ENCODE measurements at places on chromosomes 7 and 10. TPM values are rescaled to one million over a fixed set of nuclear protein-coding genes. Genes with fewer than 3 reads are reported as not detected.

Gene CUTC
- total RNA-seq: 37.2 TPM

DNA sequence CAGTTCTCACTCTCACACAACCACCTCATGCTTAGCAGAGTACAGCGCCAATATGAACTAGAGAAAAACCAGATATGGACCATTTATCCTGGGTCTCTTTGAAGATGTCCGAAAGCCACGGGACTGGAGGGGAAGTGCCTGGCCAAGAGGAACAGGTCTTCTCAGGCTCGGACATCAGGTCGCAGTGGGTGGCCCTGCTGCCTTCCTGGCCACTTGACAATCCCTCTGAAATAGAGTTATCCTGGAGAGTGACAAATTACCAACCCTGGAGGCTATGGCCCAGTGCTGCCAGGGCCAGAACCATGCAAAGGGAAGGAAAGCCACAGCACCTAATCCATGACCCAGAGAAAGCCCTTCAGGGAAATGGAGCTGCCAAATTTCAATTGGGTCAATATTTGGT, 646.8 kb upstream of the NRP1 start:
- no peak for DNase-seq

GRCh38 chr7:133941496-133941895, 185.6 kb upstream of the LRGUK start:
- no peak for DNase-seq

DNA sequence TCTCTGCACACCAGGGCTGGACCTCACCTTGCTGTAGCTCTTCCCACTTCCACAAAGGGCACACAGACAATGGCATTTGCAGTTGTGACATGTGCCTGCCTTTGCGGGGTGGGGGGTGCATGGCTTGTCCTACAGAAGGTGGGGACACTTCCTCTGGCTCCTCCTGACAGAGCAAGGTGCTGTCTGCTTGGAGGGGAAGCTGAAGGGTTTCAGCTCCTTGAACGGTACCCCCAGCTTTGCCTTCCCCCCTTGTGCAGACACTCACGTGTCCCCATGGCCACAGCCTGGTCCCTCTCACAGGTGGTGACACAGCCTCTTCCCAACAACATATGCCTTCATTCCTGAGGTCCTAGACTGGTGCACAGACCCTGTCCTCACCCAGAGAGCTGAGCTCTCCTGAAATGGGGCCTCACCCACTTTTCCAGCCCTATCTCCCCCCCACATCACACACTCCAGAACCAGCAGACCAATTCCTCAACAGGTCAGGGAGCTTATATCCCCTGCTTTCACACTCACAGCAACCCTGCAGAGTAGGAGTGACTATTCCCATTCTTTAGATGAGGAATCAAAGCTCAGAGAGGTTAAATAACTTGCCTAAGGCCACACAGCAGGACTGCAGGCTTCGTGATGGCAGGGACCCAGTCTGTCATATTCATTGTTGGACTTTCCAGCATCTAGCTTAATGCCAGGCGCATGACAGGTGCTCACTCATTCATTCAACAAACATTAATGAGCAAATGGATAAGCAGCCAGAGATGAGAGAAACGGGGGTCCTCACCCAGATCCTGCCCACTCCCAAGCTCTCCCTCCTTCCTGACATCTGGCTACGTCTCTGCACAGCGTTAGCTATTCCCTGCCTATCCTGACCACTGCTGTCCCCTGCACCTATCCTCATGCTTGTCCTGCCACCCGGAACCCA, 44.4 kb downstream of the PARP12 start:
- DNase-seq: no peak

All from Right ventricle myocardium inferior (tissue), 1 donor.